Activated CD8-positive, alpha-beta memory T cell treated with anti-CD3 and anti-CD28 coated beads for 1 hour (primary cell): ENCODE measurements at places on chromosomes 13 and 19.

- DNase-seq = no peak
Measured at GRCh38 chr19:2517881-2518601, 42.1 kb downstream of the GADD45B start.

GRCh38 chr13:20519875-20520274, 5.8 kb downstream of the CRYL1 start:
- no peak for DNase-seq

DNA sequence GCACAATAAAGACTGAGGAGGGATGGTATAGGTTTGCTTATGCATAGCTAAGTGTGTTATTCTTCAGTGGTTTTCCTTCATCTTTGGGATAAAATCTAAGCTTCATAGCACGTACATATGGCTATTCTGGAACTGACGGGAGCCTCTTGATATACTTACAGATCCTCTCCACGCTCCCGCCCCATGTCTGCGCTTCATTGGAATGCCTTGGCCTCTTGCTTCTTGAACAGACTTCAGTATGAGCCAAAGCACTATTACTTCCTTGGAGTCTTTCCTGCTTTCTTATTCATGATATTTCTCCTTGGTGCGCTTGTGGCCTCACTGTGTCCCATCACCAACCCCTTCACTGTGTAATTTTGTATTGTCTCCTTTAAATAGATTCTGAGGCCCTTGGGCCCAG, 111.1 kb upstream of the RNF113B start:
- no peak for DNase-seq

- DNase-seq = no peak
Measured at GRCh38 chr13:41418027-41418426, 39.3 kb upstream of the RGCC start.

DNA sequence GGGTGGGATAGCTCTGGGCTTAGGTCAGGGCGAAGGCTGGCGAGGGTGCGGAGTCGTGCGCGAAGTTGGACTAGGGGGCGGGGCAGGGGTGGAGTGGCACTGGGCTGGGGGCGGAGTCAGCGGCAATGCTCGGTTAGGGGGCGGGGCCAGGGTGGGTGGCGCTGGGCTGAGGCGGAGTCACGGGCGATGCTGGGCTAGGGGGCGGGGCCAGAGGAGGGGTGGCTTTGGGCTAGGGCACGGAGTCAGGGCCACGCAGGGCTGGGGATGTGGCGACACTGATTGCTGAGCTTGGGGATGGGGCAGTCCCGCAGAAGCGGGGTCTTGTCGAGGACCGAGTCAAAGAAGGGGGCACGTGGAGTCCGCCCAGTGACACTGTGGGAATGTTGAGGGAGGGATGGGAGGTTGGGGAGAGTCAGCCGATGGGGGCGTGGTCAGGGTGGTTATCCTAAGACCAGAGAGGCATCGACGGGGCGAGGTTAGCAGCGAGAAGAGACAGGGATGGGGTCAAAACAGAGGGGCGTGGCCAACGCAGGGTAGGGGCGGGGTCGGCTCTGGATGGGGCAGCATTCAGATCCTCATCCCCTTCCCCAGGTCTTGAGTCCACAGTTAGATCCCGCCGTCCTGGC, 8.7 kb downstream of the HOMER3 start:
- DNase-seq = peak; percentile 75

GRCh38 chr13:26914624-26915023, 154.0 kb upstream of the GPR12 start:
- DNase-seq = no peak

DNA sequence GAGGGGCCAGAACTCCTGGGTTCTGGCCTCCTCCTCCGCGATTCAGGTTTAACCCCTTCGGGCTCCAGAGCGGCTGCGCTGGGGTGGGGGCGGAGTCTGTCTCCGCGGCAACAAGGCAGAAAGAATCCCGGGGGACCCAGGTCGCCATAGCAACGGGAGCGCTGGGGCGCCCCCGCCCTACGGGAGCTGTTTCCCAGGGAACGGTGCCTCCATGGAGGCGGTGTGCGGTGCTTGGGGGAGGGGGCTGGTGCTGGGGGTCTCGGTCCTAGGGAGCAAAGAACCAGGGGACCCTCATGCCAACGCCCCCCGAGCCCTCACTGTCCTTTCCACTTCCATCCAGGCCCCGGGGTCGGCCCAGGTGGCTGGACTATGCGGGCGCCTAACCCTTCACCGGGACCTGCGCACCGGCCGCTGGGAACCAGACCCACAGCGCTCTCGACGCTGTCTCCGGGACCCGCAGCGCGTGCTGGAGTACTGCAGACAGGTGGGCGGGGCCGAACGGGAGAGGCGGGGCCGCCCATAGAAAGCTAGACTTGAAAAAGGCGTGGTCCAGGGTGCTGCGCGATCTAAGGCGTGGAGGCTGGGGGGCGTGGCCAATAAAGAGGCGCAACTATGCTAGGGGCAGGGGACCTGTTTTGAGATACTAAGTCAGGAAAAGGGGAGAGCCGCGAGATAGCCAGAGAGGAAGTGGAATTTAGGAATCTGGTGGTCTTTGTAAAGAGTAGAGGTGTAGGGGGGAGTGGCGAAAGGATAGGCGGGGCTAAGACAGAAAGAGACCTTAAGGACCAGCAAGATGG, 1.2 kb downstream of the APLP1 start:
- peak; percentile 45 for DNase-seq

GRCh38 chr13:47594833-47595232, 406.2 kb downstream of the SUCLA2 start:
- DNase-seq = no peak

GRCh38 chr19:5718037-5718578, 1.8 kb downstream of the LONP1 start:
- no peak for DNase-seq

- no peak for DNase-seq
Measured at GRCh38 chr19:4368128-4368820, 24.9 kb downstream of the MPND start.

DNA sequence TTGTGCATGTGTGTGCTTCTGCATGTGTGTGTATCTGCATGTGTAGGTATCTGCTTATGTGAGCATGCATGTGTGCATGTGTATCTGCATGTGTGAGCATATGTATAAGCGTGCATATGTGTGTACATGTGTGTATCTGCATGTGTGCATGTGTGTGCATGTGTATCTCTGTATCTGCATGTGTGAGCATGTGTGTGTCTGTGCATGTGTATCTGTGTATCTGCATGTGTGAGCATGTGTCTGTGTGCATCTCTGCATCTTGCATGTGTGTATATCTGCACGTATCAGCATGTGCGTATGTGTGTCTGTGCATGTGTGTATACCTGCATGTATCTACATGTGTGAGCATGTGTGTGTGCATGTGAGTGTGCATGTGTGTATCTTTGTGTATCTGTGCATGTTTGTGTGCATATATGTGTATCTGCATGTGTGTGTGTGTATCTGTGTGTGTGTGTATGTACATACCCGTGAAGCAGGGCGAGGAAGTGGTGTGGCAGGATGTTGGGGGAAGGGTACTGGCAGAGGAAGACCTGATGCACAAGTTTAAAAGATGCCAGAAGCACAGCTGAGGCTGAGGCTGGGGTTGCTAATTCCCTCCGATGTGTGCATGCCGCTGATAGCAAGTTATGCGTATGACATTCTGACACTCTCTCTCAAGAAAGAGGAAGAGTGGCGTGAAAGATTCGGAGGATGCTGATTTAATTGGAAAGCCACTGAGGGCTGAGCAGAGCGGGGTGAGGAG, 64.2 kb downstream of the TEX29 start:
- DNase-seq = no peak

GRCh38 chr13:100203696-100204367, 114.9 kb downstream of the PCCA start:
- DNase-seq = no peak

DNA sequence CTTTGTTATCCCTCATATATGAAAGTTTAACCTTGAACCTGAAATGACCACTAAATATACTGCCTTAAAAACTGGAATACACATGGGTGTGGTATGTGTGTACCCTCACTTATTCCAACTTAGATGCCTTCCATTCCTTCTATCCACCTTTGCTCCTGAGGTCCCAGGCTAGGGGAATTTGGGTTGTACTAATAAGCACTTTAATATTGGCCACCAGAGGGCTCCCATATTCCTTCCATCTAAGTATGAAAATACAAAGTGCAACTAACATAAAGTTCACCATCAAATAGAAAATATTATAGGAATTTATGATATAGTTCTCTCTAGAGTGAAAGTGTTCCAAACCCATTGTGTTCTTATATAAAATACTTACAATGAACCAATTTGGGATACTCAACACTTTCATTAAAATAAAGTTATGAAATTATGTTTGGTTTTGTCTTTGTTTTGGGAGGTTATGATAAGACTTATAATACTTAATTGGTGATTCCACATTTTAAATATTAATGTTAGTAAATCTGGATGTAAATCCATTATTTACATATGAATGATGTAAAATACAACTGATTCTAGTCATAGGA, 62.3 kb downstream of the ITGBL1 start:
- DNase-seq = no peak

DNA sequence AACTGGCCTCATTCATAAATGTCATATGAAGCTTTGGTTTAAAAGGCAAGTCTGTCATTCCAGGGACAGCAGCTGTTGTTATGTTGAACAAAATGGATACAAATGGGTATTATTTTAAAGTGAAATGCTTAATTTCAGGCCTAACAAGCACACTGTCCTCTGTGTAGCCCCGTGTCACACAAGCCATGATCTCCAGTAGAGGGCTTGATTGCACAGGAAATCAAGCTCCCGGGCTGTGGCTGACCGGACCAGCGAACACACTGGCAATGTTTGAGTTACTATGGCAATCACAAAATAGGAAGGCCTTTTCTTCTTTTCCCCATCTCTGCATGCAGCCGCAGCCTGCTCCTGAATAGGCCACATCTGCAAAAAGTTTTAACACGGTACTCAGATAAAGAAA, 64.0 kb upstream of the GSX1 start:
- no peak for DNase-seq

GRCh38 chr13:47816831-47817230, 184.2 kb downstream of the SUCLA2 start:
- DNase-seq = no peak

GRCh38 chr13:20185366-20186056, 7.2 kb downstream of the GJB2 start:
- no peak for DNase-seq

GRCh38 chr13:28566283-28566682, 71.4 kb upstream of the FLT1 start:
- no peak for DNase-seq

GRCh38 chr19:5075597-5075996, 106.7 kb downstream of the KDM4B start:
- no peak for DNase-seq

DNA sequence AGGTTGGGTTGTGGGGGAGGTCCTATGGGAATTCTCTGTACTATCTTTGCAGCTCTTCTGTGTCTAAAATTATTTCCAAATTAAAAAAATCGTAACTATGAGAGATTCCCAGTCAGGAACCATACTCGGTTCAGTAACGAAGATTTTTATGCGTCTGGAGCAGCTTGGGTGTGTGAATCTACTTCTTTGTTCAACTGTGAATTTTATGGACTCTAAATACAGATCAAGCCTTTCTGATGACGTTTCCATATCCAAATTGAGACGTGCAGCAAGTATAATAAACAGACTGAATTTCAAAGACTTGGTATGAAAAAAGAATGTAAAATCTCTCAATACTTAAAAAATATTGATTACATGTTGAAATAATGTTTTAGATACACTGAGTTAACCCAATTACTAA, 30.9 kb downstream of the MLLT1 start:
- no peak for DNase-seq

- no peak for DNase-seq
Measured at GRCh38 chr13:74575729-74576125, 441.5 kb upstream of the KLF12 start.

DNA sequence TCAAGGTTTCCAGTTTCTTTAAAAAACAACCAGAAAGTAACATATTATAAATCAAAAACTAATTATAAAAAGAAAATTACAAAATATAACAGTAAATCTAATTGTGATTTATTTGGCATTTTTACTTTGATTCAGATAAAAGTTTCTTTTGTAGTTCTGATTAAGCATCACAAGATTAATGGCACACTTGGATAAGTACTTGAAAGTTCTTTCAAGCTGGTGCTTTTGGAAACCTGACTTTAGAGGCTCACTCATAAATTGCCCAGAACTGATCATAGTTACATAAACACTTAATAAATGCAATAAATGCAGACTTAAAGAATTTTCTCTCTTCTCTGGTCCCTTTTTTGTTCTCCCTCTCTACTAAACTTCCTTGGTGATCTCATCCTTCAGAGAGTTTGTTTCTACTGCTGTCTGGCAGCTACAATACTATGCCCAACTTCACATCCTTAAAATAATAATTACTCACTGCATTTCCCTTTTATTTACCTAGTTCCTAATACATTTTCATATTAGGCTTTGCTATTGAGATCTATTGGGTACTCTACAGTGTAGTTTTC, 1417.0 kb downstream of the EFNB2 start:
- DNase-seq = no peak

DNA sequence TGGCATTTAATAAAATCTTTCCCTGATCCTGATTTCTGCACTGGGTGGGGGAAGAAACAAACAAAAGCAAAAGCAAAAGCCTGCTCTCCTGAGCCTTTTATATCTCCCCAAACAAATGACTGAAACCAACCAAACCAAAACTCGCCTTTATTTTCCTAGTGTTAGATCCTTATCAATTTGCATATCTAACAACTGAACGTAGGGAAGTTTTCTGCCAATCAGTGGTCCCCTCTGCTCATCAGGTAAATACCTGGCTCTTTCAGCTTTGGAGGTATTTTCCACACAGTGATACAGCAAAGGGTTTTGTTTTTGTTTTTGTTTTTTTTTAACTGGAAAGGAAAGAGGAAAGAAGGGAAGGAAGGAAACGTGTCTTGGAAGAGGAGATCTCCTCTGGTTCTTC, 3.3 kb downstream of the AMER2 start:
- no peak for DNase-seq

GRCh38 chr19:6739390-6739882, at the start of gene TRIP10:
TRIP10 (plus strand) TSS chr19:6739680; CDS start chr19:6739762, 82 bp downstream.
- DNase-seq = peak; percentile 70

DNA sequence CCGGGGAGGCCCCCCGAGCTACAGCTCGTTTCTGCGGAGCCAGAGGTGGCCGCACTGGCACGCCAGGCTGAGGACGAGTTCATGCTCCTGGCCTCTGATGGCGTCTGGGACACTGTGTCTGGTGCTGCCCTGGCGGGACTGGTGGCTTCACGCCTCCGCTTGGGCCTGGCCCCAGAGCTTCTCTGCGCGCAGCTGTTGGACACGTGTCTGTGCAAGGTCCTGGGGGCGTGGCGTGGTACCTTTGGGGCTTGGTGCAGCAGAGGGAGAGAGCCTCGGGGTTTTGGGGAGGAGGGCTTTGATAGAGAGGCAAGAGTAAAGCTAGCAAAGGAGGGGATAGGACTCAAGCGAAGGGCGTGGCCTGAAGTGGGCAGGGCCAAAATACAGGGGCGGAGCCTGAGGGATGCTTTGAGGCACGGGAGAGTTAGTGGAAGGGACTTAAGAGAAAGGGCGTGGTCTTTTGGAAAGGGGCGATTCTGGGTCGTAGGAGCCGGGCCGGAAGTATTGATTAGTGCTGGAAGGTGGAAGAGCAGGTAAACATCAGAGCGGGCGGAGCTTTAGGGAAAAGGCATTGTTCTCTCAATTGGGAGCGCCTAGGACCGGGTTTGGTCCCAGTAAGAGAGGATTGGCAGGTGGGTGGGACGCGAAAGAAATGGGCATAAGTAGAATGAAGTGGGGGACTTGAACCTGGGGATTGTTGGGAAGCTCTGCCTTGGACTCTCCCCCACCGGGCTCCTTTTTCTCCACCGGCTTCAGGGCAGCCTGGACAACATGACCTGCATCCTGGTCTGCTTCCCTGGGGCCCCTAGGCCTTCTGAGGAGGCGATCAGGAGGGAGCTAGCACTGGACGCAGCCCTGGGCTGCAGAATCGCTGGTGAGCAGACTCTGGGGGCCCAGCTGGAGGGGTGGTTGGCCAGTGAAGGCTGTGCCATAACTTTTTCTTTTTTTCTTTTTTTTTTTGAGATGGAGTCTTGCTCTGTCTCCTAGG, 1.2 kb downstream of the PPM1N start:
- DNase-seq = no peak
